ENCODE measurements at places on chromosomes 12 and 14. TPM values are rescaled to one million over a fixed set of nuclear protein-coding genes. Genes with fewer than 3 reads are reported as not detected.

Gene RBP5
- polyA plus RNA-seq, result 0.18 TPM

Gene PTCSC3
- polyA plus RNA-seq, result not detected

Gene LTBR
- polyA plus RNA-seq, result 38.8 TPM

Gene FOXN4
- polyA plus RNA-seq, result 0.03 TPM

Gene COCH
- 0.38 TPM for polyA plus RNA-seq

Gene RIMBP2
- polyA plus RNA-seq, result 0.05 TPM

Gene CCDC38
- polyA plus RNA-seq, result 0.04 TPM

Gene GZMH
- polyA plus RNA-seq, result 0.08 TPM

Gene GALNT16
- 1.4 TPM for polyA plus RNA-seq

DNA sequence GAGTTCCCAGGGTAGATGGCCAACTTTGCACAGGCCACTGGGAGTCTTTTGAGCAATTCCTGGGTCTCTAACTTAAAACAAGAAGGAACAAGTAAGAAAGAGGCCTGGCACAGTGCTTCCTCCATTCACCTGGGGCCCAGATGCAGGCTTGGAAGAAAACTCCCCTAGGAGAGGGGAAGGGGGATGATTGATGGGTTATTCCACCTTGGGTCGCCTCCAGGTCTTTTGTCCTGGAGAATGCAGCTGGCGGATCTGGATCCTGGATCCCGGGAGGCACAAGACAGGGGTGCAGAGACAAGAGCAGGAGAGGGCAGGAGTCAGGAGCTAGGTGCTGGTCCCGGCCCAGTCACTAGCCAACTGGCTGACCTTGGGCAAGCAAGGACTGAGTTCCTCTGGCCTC, 74.5 kb downstream of the ESRRB start:
- DNase-seq, result no peak

GRCh38 chr12:47837190-47838171, 17.8 kb upstream of the HDAC7 start:
- peak; percentile 77 for DNase-seq

DNA sequence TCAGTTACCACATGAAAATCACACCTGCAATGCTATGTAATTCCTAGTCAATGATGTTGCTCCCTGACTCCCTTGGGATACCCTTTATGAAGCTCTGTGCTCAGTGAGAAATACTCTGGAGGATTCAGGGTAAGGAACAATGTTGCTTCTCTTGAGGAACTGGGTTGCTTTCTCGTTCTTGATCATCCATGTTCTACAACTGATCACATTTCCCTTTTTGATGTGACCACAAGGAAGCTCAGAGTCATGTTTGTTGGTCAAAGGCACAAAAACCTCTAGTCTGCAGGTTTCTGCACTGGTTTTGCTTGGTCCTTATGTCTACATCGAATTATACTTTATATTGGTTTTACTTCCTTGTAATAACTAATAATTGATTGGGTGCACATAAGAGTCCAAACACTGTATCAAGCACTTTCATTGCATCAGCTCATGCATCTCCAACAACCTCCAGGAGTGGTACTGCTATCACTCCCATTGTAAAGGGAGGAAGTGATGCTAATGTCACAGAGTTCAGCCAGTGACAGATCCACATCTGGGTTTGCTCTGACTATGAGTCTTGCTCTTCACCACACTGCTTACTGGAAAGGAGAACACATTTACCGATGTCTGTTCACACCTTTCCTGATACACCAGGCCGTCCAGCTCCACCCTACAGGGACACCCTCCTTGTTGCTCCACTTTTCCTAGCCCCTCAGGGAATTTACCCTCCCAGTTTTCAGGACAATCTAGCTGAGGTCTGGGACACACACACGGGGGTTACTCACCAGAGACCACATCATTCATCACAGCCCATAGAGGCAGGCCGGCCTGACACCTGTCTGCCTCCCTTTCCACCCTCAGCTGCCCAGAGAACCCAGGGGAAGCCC, 41.0 kb downstream of the CMKLR1 start:
- DNase-seq, result no peak

DNA sequence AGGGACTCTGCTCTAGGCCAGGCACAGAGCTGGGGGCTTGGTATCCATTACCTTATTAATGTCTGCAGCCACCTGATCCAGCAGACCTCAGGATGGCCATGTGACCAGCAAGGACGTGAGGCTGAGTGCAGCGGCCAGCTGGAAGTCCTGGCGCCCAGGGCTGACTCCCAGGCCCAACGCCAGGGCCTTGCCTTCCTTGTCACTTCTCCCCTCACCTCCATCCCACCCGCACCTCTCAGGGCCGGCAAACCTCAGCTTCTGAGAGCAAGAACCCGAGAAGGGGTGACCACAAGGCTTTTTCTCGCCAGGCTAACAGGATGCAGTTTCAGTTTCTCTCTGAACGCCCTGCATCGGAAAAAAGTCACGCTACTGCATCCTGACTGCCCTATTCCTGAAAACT, 15.4 kb downstream of the RAB35 start:
- DNase-seq, result no peak

GRCh38 chr12:91778938-91779400, 366.7 kb downstream of the BTG1 start:
- no peak for DNase-seq

DNA sequence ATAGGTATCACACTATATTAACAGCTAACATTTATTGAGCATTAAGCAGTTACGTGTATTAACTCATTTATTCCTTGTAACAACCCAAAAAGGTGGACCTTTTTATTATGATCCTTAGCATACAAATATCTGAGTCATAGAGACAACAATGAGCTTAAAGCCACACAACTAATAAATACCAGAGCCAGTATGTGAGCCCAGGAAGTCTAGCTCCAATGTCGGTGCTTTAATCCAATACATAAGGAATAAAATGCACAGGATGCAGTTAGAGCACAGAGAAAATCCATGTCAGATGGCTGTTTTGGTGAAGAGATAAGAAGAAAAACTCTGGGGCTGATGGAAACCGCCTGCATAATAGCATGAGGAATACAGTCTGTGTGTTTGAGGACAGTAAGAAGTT, 888.6 kb downstream of the TMTC2 start:
- DNase-seq, result no peak

DNA sequence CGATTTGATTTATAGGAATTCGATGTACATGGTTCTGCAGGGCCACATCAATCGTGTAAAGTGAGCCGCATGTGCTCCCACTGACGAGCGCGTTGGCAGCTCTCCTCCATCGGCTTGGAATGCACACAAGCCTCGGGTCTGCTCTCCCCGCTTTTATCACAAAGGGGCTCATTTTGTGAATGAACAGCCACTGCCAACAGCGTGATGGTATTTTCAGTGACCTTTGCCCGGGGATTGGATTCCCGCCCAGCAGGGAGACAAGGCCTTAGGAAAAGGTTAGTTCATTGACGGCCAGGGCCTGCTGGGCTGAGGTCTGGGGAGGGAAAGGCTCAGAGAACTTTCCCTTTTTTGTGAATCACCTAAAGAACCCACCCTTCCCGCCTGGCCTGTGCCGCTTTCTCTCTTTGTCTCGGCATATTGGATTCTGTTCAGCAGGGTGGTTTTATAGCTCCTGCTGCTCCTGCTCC, 232.1 kb downstream of the MSRB3 start:
- no peak for DNase-seq

DNA sequence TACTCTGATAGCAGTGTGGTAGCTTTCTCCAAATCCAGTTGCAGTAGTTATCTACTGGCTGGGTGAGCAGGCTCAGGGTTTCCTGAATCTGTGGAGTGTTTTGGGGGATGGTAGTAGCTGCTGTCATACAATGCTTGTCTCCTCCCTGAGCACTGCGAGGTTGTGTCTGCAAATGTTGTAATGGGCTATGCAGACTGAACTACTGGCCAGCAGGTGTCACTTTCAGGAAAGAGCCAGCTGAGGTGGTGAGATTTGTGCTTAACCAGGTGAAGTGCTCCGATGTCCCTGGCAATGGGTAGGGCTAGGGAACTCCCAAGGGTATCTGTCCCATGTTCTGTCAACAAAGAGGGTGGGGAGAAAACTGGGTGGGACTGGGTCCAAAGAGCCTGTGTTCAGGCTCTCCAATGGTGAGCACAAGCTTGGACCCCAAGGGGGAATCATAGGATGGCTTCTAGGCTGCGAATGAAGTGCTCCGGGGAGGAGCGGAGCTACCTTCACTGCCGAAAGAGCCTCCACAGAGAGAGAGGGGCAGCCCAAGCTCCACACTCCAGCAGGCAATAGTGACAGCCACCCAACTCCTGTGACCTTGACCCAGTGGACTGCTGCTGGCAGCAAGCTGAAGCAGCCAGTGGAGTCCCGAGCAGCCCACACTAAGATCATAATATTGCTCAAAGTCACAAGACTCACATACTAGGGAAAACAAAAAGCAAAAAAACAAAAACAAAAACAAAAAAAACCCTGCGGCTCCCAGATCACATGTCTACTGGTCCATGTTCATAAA, 1324.0 kb upstream of the USP15 start:
- no peak for DNase-seq

DNA sequence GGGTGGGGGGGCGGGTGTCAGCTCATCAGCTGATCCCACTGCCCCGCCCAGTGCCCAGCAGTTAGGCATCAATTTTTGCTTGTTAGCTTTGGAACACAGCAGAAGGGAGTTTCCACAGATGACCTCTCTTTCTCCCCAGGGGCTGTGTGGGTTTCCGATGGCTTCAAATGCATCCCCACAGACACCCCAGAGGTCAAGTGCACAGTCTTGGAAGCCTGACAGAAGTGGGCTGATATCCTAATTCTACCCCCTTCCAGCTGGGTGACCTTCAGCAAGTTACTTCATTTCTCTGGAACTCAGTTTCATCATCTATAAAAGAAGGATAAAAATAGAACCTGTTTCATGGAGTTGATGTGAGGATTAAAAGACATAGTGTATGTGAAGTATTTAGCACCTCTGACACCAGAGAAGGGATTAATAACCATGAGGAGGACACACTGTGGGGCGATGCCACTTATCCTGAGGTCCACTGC, 22.0 kb downstream of the TTC9 start:
- no peak for DNase-seq

- no peak for DNase-seq
Observed at GRCh38 chr14:84929086-84929485, 600.9 kb upstream of the FLRT2 start.

DNA sequence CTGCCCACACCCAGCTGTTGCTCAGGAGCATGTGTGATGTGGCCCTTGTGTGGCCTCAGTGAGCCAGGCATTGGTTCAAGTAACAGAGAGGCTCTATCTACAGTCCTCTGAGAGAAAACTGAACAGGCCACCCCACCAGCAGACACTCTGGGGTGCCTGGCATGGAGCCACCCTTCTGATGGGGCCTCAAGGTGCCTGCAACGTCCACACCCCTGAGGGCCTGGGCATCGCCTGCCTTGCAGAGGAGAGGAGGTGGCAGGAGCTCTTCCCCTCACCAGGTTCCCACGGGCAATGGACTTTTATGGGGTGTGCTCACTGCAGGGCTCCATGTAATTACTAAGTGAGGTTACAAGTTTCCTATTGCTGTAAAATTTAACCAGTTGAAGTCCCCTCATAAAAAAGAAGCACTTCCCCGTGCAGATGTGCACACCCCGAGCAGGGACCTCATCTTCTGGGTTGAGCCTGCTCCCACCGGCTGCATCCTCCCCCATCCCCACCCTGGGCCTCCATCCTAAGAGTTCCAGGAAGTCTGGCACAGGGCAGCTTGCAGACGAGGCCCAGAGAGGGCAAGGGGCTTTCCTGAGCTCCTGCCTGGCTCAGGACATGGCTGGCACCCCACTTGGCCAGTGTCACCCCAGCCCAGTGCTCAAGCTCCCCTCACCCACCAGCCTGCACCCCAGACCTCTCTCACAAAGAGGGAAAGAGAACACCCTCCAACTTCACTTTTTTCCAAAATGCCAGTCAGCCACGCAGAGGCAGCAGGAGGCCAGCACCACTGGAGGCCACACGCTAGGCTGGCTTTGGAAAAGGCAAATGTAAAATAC, 270.4 kb upstream of the RTL1 start:
- no peak for DNase-seq

- no peak for DNase-seq
Observed at GRCh38 chr12:57846285-57846576, 298 bp downstream of the CTDSP2 start.

DNA sequence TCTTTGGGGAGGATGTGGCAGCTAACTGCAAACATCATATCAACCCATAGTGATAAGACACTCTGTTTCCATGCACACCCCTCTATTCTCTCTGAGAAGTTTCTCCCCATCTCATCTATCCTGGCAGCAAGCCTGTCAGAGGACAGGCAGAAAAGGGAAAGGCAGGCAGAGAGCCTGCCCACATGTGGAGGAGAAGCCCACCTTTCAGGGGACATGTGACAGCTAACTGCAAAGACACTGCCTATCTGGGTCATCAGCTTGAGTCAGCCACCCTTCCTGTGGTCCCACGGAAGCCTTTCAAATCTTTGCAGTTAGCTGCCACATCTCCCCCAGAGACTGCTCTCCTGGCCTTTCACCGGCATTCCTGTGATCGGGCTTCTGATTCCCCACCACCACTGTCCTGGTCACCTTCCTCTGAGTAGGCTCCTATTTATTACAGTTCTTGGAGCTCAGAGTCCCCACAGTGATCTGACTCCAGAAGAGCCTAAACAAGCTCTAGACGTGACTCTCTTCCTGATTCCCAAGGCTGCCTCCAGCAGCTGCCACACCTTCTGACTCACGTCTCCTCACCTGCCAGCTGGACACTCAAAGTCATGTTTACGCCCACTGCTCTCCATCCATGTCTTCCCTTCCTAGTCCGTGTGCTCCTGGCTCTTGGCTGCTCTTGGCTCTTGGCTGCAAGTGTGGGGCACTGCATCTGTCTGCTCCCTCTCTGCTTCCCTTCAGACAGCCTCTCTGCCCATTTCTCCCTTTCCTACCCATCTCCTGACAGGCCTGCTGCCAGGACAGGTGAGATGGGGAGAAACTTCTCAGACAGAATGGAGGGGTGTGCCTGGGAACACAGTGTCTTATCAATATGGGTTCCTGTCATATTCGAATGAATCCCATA, 7.5 kb upstream of the KRT1 start:
- DNase-seq, result no peak

- no peak for DNase-seq
Observed at GRCh38 chr14:51707327-51707726, 55.6 kb downstream of the FRMD6 start.

GRCh38 chr12:96427269-96427729, 27.1 kb upstream of the CDK17 start:
- DNase-seq, result peak; percentile 80

DNA sequence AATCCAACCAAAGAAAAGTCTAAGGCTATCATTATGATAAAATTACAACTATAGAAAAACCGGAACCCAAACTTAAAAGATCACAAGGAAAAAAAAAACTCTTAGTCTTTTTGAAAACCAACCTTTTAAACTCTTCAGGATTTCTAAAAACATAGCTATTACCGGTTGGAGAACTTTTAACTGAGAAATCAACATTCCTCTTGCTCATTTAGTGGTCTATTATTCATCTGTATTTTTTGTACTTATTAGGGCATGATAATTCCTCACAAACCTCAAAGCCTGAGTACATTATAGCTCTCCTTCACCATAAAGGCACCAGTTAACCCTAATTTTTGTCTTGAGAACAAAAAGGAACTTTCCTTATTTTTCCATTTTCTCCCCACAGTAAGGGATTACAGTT, 10.4 kb downstream of the LUM start:
- no peak for DNase-seq

- no peak for DNase-seq
Observed at GRCh38 chr14:41299924-41300323, 306.8 kb upstream of the LRFN5 start.

Data from psoas muscle (tissue), 8 donors.